ENCODE measurements at places on chromosomes 3 and 15. TPM values are rescaled to one million over a fixed set of nuclear protein-coding genes. Genes with fewer than 3 reads are reported as not detected.

The GOLGA8R gene
- 6.9 TPM for total RNA-seq

The GABRG3 gene
- total RNA-seq: not detected

GRCh38 chr3:31291818-31292217 lies 240.9 kb upstream of the STT3B start:
- DNase-seq: no peak

DNA sequence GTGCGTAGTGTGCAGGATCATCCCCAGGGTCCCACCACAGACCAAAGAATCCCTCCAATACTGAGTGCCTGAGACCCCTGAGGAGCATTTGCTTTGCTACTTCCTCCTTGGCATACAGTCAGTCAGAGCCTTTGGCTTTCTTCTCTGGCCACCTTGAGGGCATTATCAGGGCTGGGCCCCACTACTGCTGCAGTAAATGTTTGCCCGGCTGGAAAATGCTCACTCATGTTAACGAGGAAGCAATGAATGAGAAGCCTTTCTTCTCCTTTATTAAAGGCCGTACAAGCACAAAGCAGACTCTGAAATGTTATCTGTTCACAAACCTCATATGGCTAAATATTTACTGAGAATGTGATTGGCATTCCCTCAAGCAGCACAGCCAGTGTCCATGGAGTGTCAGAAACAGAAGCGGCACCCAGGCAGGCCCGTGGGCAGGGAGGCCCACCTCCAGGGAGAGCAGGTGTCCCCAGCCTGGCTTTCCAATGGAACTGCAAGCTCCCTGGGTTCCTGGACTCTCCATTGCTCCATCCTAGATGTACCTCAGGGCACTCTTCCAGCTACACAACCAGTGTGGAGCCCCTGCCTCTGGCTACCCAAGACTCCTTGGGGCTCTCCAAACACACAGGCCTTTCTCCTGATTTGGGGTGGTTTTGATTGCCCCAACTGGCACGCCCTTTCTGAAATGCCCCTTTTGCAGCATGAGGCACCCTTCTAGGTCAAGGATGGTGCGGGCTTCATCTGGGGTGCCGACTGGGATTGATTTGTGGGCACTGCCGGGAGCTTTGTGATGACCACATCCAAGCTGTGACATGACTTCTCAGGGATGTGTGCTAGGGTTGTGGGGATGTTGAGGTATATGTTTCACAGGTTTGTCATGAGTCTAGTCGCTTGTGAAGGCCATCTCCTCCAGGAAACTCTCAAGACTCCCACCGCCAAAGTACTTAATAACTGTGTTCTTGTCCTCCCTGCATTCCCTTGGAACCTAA lies 195.6 kb downstream of the FAM43A start:
- no peak for DNase-seq

DNA sequence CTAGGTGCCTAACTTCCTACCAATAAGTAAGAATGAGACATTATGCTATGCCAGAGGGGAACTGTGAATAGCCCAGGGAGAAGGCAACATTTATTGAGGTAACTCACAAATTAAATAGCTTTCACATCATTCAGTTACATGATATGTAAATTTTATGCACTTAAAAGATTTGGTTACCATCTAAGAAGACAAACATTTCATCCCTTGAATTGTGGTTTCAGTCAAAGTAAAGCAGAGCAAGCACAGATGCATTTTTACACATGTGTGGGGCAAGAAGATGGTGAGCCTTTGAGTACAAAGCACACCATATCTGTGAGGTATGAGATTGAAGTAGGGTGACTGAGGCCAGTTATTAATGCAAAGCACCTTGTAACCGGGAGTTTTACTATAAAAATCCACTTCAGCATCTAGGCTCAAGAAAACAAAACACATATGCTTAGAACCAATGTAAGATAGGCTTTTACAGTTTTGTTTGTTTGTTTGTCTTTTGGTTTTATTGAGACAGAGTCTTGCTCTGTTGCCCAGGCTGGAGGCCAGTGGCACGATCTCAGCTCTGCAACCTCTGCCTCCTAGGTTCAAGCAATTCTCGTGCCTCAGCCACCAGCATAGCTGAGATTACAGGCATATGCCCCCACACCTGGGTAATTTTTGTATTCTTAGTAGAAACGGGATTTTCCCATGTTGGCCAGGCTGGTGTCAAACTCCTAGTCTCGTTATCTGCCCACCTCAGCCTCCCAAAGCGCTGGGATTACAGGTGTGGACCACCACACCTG lies 3.5 kb downstream of the PLSCR2 start:
- no peak for DNase-seq

GRCh38 chr3:187737368-187738070 lies 7.7 kb downstream of the BCL6 start:
- peak; percentile 23 for DNase-seq

- no peak for DNase-seq
Observed at GRCh38 chr15:87631775-87632174, 624.8 kb downstream of the NTRK3 start.

- no peak for DNase-seq
Observed at GRCh38 chr3:126523745-126524428, at the start of gene CHST13. CHST13 (plus strand) TSS chr3:126524155; CDS start chr3:126524333, 178 bp downstream.

DNA sequence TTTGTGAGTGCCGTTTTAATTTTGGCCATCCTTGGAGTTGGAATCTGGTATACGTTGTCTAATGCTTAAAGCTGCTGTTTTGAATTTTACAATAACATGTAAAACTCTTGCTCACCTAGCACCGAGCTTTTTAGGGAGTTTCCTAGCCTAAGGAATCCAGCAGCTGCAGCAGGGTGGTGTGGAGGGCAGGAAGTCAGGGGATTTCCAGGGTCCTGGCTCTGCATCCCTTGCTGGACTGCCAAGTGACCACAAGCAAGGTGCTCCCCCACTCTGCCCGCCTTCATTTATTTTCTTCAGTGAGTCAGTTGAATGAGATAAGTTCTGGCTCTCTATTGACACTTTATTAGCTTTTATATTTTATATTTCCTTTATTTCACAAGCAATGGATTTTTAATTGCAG lies 113.7 kb downstream of the ATG7 start:
- no peak for DNase-seq

The TUSC7 gene
- not detected for total RNA-seq
